Mammary epithelial cell (primary cell): ENCODE measurements at places on chromosomes 12 and 14. TPM values are rescaled to one million over a fixed set of nuclear protein-coding genes. Genes with fewer than 3 reads are reported as not detected.

GRCh38 chr12:12704593-12705230 is 8.7 kb upstream of the GPR19 start:
- DNase-seq: peak; percentile 84

DNA sequence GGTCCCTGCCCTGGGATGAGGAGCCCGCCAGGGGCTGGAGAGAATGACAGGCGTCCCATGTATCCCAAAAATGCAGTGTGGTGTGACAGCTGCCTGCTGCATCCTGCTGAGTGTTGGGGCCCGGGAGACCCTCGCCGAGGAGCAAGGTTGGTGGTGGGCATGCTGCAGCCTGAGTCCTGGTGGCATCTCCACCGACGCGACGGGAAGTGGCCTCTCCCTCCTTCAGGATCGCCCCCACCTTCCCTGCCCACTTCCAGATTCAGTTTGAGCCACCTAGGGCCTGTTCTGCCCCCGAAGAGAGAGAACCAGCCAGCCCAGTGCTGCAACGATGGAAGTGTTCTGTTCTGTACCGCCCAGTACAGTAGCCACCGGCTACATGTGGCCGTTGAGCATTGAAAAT is 70.1 kb downstream of the TSPAN9 start:
- no peak for DNase-seq

DNA sequence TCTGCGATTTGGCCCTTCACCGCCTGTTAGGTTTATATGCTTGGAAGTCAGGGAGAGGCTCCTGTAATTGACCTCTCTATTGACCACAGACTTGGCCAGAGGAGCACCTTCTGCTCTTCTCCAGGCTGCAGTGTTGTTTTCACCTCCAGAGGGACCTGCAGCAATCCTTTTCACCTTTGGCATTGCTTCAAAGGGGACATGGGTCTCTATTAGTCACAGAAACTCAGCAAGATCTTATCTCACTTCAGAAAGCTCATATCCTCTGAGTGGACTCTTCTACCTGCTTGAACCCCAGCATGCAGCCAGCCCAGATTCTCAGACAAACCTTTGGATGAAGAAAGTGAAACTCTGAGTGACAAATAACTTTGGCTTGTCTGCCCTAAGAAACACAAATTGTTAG is 339.3 kb downstream of the NRXN3 start:
- DNase-seq: no peak

GRCh38 chr12:123671876-123672275 is 963 bp downstream of the TCTN2 start:
- DNase-seq: no peak

- no peak for DNase-seq
Observed at GRCh38 chr12:54977857-54978256, 6.7 kb downstream of the TESPA1 start.

- no peak for DNase-seq
Observed at GRCh38 chr12:102407776-102408486, 72.4 kb downstream of the IGF1 start.

DNA sequence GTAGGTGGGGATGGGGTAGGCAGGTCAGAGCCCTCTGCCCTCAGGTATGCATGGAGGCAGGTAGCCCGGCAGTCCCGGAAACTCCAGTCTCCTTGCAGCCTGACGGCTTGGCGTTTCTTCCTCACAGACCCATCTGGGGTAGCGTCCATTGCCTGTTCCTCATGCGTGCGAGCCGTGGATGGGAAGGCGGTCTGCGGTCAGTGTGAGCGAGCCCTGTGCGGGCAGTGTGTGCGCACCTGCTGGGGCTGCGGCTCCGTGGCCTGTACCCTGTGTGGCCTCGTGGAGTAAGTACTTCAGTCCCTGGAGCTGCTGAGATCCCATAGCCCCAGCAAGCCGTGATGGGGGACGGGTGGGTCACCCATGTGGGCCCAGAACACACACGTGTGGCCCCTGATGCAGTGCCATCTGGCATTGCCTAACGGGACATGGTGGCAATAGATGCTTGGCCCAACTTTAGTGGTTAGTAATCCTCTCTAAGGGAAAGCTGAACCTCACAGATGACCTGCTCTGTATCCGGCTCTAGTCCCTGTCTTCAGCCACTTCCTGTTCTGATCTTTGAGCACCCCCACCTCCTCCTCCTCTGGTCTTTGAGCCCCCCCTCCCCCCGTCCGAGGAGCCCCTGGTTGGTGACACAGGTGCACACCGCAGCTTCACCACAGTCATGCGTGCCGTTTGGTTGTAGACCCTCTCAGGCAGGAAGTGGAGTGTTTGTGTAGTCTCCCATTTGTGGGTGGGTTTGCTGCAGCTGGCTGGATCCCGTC is 3.7 kb downstream of the SIVA1 start:
- no peak for DNase-seq

DNA sequence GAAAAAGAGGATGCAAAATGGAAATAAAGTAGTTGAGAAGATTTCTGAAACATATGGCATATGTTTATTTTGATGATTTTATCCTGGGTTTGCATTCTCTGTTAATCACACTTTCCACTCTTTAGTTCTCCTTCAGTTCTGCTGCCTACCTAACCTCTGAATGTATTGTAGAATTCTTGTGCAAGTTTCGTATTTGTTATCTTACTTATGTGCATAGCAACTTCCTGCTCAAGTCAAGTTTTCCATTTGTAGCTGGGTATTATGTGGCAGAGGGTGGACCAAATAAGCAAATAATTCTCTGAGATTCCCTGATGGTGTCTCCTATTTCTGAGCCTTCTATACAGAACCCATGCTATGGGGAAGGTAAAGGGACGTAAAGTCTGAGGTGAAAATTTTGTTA is 381.6 kb downstream of the FOXG1 start:
- DNase-seq: no peak

DNA sequence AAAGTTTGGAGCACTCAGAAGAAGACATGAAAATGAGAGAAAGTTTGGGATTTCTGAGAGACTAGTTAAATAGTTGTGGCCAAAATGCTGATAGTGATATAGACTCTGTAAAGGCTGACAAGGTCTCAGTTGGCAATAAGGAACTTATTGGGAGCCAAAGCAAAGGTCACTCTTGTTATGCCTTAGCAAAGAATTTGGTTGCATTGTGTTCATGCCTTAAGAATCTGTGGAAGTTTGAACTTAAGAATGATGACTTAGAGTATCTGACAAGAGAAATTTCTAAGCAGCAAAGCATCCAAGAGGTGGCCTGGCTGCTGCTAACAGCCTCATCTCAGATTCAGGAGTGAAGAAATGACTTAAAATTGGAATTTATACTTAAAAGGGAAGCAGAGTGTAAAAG is 113.8 kb downstream of the PIK3C2G start:
- no peak for DNase-seq

DNA sequence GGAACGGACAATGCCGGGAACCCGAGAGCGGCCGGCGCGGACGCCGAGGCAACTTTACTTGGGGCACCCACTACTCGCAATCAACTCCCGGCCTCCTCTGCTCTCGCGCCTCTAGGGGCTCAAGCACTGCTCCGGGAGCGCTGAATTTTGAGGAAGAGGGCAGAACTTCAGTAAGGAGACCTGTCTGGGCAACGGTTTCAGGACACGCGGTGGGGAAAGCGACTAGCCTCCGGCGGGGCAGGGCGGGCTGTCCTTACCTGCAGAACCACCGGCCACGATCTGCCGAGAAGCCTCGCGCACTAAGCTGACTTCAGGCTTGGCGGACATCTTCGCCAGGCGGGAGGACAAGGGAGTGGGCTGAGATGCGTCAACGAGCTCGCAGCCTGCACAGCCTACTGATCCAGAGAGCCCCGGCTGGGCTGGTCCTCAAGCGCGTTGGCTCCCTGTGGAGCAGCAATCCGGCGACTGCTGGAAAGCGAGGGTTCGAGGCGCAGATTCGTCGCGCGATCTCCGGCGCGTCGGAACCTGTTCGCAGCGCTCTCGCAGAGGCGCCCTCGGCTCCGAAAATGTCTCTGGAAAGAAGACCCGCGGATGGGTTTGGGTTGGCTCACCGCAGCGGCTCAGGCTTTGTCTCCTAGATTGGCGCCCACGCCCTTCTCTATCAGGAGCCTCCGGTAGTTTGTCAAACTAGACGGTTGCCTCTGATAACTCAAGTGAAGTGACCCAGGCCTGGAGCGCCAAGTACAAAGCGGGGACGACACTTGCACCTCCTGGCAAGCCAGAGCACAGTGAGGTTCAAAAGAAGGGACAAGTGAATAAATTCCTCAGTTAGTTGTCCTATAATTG is at the start of gene SLC25A21:
TSS of gene SLC25A21 (minus strand) at position 583 of the 846 bp plus-strand sequence.
- DNase-seq: peak; percentile 85

GRCh38 chr12:5581019-5581418 is 149.1 kb downstream of the NTF3 start:
- DNase-seq: no peak

DNA sequence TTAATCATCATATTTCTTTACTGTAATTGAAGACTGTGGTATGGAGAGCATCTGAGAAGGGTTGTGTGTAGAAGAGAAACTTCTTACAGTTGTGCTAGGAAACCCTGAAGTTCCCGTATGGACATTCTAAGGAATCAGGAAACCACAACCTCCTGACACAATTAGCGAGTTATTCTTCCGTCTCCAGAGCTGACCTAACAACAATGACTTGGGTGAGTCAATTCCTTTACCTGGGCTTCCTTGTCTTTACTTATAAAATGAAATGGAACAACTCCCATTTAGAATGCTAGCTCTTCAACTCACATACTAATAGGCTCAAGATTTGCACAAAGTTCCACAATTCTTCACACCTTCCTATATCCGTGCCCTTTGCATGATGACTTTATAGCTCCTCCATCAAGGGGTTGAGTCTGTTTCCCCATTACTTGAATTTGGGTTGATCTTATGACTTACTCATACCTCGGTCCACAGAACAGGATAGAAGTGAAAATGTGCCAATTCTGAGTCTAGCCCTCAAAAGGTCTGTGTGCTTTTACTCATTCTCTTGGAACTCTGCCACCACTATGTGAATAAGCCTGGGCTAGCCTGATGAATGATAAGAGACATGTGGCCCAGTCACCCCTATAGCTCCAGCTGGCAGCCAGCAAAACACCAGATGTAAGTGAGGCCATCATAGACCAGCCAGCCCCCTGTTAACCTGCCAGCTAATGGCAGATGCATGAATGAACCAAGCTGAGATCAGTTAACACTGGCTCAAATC is 459.4 kb downstream of the ETNK1 start:
- peak; percentile 98 for DNase-seq

GRCh38 chr14:97021001-97021400 is 223.8 kb downstream of the VRK1 start:
- DNase-seq: no peak

CLEC4E gene
- not detected for polyA plus RNA-seq

KRT1 gene
- polyA plus RNA-seq: not detected

DIO3 gene
- not detected for polyA plus RNA-seq

FAR2 gene
- polyA plus RNA-seq: 9.4 TPM

PKP2 gene
- 35.8 TPM for polyA plus RNA-seq

GYS2 gene
- not detected for polyA plus RNA-seq

EFS gene
- polyA plus RNA-seq: 0.37 TPM

TBX3 gene
- polyA plus RNA-seq: 13.3 TPM

OLR1 gene
- 0.10 TPM for polyA plus RNA-seq

SERPINA3 gene
- polyA plus RNA-seq: 17.5 TPM
